ENCODE measurements at places on chromosomes 4 and X.

- DNase-seq, result no peak
These were observed 366.2 kb upstream of the CLNK start for GRCh38 chr4:11050766-11051165.

DNA sequence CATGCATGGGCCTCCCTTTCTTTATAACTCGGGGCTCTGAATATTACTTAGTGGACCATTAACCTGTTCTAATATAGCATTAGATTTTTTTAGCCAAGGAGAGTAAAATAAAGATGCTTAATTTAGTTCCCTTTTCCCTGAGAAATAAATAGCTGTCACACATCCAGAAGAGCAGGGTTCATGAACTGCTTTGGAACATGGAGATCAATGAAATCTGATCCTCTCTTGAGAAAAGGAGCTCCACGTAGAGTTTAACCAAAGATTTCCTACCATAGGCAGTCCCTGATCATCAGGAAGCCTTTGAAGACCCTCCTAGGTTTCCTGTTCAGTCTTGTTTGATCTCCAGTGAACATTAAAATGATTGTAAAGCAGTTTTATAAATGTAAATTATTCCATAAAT lies 8.5 kb upstream of the PCDH19 start:
- no peak for DNase-seq

DNA sequence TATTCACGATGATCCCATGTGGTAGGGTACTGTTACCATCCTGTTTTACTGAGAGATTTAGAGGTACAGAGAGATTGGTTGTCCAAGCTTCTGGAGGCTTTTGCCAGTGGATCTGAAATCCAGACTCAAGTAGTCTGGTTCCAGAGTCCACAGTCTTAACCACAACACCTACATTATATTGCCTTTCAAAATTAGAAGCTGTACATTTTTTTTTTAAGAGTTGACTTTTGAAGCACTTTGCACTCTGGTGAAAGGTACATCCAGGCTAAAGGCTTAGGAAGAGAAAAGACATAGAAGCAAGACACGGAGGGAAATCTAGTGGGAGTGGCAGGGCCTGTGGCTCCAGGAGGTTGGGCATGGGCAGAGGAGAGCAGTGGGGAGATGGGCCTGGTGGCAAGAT lies 122.1 kb downstream of the AFF1 start:
- DNase-seq, result no peak

DNA sequence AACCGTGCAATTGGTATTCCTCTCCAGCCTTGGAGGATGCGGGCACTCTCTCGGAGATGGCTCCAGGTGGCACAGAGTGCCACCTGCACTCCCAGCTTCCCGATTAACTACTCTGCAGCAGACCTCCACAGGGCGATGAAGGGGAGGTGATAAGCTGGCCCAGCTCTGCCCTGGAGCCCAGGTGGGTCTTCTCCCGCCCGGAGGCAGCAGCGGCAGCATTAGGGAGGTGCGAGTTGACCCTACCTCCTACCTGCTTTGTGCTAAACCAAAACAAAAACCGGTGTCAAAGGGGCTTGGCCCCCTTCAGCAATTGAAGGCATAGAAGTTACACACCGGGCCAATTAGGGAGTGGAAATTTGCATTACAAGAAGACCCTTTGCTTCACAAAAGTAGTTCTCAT lies 137.4 kb upstream of the MAMLD1 start:
- no peak for DNase-seq

- DNase-seq, result no peak
These were observed 382.4 kb downstream of the TRAM1L1 start for GRCh38 chr4:116702949-116703348.

DNA sequence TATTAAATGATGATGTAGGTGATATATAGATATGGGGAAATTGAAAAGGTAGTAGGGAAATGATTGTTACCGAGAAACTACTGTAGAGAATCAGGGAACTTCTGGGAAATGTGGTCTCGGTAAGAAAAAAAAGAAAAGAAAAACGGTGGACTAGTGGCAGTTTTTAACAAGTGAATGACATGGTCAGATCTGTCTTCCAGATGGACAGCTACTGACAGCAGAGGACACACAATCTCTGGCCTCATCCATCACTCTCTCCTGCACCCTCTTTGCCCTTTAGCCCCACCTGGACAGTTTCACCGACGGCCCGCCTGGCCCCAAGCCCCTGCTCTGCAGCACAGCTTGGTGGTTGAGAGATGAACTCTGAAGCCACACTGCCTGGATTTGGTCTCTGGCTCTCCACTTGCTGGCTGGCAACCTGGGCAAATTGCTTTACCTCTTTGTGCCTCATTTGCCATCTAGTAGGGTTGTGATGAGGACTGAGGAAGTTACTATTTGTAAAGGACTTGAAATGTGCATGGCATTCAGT lies 23.4 kb downstream of the RBM47 start:
- no peak for DNase-seq

DNA sequence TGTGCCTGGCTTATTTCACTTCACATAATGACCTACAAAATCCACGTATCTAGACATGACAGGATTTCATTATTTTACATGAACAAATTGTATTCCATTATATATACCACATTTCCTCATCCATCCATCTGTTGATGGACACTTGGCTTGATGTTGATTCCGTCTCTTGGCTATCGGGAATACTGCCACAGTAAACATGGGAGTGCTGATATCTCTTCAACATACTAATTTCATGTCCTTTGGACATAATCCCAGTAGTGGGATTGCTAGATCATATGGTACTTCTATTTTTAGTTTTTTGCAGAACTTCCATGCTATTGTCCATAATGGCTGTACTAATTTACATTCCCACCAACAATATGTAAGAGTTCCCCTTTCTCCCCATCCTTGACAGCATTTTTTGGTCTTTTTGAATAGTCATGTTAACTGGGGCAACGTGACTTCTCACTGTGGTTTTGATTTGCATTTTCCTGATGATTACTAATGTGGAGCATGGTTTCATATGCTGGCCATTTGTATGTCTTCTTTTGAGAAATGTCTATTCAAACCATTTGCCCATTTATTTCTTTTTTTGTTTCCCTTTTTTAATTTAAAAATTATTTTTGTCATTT lies 68.9 kb downstream of the HTRA3 start:
- no peak for DNase-seq

DNA sequence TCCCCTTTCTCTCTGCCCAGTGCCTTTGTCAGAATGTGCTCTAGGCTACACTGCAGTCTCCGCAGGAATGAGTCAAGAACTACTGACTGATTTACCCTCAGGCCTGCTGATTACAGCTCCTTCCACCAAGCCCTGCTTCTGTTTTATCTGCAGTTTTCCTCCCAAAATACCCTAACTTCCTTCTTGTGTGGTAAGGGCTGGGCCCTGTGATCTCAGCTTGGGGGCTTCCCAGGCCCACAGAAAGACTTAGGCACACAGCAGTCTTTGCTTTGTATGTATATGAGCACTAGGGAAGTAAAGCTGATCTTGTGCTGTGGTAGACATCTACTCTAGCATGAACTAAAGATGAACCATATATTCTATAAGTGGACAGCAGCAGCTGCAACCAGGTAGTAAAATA lies 18.8 kb downstream of the PAK3 start:
- no peak for DNase-seq

- DNase-seq, result no peak
These were observed 135.3 kb upstream of the HS3ST1 start for GRCh38 chr4:11564021-11564420.

- DNase-seq, result no peak
These were observed 45.3 kb downstream of the ANK2 start for GRCh38 chr4:113094802-113095201.

DNA sequence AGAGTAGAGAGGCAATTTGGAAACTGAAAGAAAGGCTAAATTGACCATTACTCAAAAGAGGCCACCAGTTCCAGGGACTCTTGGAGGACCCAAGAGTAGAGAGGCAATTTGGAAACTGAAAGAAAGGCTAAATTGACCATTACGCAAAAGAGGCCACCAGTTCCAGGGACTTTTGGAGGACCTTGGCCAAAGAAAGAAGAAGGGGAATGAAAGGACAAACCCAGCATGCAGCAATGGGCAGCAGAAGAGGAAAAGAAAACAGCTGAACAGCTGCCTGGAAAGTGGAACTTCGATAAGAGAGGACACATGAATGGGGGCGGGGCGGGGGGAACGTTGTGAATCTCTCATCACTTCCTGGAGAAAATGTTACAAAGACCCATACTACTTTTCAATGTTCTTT lies 80.8 kb downstream of the PALLD start:
- DNase-seq, result no peak

GRCh38 chrX:9865804-9866472 lies 79.7 kb downstream of the SHROOM2 start:
- DNase-seq, result no peak

DNA sequence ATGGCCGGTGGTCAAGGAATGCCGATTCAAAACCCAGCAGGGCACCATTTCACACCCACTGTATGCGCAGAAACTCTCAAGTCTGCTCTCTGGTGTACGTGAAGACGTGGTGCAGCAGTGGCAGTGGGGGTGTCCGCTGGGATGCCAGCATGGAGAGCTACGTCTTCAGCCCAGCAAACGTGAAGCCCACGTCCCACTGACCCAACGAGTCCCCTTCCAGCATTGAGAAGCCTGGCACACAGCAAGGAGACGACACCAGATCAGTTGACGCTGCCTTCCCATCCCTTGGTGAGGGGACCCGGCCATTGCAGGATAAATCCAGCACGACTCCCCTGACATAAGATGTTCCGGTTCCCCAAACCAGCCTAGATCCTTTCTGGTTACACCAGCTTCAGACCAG lies 2.2 kb upstream of the PLXNB3 start:
- DNase-seq, result no peak

DNA sequence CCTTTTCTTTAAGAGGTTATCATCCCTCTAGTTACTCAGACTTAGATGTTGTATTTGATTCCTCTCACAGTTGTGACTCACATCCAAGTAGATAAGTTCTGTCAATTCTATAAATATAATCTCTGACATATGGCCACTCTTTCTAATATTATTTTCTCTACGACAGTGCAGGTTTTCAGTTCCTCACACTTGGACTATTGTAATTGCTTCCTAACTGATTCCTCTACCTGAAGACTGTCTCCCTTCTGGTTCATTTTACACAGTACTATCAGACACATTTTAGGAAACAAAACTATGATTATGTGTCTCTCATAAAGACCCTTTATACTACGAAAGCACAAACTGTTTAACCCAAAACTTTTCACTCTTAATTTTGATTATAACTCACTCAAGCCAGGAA lies 31.3 kb upstream of the GNRHR start:
- DNase-seq, result no peak

DNA sequence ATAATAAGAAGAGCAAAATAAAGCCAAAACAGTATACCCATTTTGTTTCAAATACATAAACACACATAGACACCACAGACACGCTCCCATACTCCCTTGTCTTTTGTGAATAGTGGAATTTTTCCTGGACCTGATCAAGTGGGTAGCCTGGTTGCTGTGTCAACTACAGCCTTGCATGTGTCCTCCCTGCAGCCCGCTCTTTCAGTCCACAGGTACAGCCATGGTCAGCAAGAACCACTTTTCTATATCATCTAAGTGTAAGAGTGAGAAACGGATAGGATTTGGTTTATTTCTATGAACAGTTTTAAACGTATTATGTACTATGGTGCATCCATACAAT lies 9.8 kb downstream of the PWWP3B start:
- DNase-seq, result no peak

GRCh38 chrX:46953597-46953996 lies 41.4 kb downstream of the JADE3 start:
- DNase-seq, result no peak

GRCh38 chr4:25818371-25818871 lies 44.4 kb downstream of the SEL1L3 start:
- DNase-seq, result no peak

DNA sequence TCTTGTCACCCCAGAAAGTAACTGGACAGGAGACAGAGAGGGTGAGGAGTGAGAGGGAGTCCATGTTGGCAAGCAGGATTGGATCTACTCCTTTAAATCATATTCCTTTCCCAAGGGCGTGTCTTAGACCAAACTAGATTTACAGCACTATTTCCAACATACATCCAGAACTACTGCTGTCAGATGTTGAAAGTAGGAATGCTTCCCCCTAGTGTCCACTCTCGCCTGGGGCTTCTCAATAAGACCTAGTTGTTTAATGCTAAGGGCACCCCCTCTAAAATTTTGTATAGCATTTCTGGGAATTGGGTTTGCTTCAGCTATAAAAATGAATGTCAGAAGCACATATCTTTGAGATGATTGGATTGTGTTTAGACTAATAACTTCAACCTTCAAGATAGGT lies 13.3 kb downstream of the OFD1 start:
- peak; percentile 63 for DNase-seq

DNA sequence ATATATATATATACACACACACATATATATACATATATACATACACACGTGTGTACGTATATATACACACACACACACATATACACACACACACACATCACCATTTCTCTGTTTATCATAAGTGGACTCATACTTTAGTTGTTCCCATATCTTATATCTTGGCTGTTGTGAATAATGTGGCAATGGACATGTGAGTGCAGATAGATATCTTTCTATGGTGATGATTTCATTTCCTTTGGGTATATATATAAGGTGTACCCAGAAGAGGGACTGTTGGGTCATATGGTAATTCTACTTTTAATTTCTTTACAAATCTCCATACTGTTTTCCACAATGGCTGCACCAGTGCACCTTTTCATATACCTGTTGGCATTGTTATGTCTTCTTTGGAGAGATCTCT lies 105.9 kb downstream of the LARP1B start:
- no peak for DNase-seq

Measured in CD4-positive, alpha-beta T cell (primary cell).